Tibial nerve (tissue), 4 donors: ENCODE measurements at places on chromosomes 12 and 14. TPM values are rescaled to one million over a fixed set of nuclear protein-coding genes. Genes with fewer than 3 reads are reported as not detected.

The CPNE6 gene
- not detected for total RNA-seq

The ALDH1L2 gene
- 10.7 TPM for total RNA-seq

The SERPINA5 gene
- 28.0 TPM for total RNA-seq

The TBX5 gene
- total RNA-seq: not detected

The LHX5 gene
- not detected for total RNA-seq

The WNT1 gene
- total RNA-seq: not detected

The MYF6 gene
- total RNA-seq: not detected

The CCDC177 gene
- total RNA-seq: not detected

The KLRC2 gene
- total RNA-seq: not detected

The MMP14 gene
- 101 TPM for total RNA-seq

The RASAL1 gene
- 4.5 TPM for total RNA-seq

The AGAP2 gene
- 1.1 TPM for total RNA-seq

The CEBPE gene
- not detected for total RNA-seq
